ENCODE measurements at places on chromosomes 2 and 18.

- no peak for DNase-seq
Measured at GRCh38 chr2:42233976-42234441, 64.9 kb downstream of the EML4 start.

DNA sequence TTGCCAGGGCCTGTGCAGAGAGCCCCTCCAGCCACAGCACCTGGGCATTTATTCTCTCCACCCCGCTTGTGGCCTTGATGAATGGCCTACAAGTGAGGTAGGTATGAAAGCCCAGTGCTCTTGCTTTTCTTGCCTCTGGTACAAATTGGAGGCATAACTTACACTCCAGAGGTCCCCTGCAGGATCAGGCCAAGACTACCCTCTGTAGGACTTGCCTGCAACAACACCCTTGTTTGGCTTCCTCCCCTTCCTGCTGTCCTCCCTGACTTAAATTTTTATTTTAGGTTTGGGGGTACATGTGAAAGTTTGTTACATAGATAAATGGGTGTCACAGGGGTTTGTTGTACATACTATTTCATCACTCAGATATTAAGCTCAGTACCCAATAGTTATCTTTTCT is 95.7 kb downstream of the CDC42EP3 start:
- no peak for DNase-seq

DNA sequence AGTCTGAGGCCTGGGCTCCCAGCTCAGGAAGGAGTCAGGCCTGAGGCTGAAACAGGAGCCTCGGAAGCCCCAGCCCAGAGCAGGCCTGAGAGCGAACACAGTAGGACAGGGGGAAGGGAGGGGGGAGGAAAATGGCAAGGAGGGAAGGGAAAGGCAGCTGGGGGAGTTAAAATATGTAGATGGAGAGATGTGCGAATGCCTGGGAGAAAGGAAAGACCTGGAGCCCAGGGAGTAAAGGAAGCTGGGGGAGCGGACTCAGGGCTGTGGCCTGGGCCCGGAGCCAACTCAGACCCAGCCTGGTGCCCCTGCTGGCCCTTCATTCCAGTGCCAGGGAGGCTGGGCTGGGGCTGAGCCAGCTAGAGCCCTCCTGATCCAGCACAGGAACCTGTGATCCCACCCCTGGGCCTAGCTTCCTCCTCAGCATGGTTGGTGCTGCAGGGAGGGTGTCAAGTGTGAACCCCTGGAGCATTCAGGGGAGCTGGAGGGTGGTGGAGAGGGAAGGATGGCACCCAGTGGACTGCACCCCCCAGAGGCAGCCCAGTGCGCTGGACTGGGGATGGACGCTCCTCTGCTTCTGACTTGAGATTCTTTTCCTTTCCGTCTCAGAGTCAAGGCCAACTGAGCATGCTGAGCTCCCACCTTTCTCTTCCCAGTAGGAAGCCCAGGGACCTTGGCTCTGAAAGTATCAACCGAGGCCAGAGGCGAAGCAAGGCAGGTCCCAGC is 46.3 kb downstream of the EMX1 start:
- DNase-seq, result no peak

GRCh38 chr18:50331691-50332090 is 43.2 kb upstream of the SKA1 start:
- no peak for DNase-seq

DNA sequence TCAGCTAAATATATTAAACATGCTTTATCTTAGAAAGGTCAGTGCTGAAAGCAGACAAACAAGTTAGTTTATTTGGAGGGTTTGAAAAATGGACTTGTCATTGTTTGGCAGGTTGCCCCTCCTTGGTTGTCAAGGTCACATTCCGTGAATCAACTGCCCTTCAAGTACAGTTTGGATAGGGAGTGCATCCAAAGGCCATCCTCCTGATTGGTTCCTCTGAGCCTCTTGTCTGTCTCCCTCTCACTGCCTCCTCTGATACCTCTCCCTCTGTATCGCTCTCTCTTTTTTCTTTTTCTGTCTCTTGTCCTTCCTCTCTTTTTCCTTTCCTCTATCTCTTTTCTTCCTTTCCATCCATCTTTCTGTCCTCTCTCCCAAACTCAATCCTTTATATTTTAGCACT is 5.4 kb downstream of the ITGAV start:
- DNase-seq, result no peak

DNA sequence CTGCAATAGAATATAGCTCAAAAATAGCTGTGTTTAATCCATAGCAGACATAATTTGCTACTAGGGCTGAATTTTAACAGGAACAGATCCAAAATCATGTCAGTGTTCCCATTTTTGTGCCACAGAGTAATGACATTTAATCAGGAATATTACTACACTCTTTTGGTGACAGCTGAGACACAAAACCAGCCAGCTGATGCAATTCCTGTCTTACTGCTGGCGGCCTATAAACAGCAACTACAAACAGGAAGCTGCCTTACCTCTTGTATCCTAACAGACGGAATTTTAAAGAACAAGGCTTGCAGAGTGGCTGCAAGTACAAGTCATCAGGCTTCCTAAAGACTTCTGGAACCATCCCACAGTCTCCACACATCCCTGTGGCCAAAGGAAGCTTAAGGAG is 218.1 kb downstream of the ZNF521 start:
- DNase-seq, result no peak

- DNase-seq, result no peak
Measured at GRCh38 chr2:66872081-66872985, 437.4 kb downstream of the MEIS1 start.

DNA sequence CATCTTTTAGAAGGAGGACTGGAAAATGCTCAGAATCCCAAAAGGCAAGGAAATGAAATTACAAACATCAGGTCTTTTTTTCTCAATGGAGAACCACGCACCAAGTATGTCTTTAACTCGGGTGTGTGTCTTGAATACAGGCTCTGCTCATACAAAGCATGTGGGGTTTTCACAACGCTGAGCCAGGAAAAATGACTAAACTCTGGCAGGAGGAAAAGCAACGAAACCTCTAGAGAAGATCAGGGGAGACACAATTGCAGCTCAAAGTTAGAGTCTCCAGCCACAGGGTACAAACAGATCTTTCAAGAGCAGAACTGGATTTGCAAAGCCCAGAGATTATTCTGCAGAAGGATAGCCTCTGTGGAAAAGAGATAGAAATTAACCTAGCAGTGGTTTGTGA is 42.8 kb upstream of the TPO start:
- no peak for DNase-seq

GRCh38 chr2:160408173-160408958 is 85.2 kb downstream of the RBMS1 start:
- no peak for DNase-seq

- DNase-seq, result no peak
Measured at GRCh38 chr2:9143264-9143815, 63.3 kb upstream of the ASAP2 start.

GRCh38 chr2:178449700-178450523 is 1.1 kb downstream of the PRKRA start:
- no peak for DNase-seq

DNA sequence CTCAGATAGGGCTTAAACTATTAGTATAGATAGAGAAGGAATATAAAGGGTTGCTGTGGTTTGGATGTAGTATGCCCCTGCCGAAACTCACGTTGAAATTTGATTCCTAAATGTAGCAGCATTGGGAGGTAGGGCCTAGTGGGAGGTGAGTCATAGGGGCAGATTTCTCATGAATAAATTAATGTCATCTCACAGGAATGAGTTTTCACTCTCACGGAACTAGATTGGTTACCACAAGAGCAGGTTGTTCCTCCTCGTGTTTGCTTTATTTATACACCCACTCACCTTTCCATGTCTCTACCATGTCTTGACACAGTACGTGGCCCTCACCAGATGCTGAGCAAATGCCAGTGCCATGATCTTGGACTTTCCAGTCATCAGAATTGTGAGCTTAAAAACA is 218.2 kb downstream of the RBM43 start:
- peak; percentile 20 for DNase-seq

GRCh38 chr18:42275949-42276730 is 321.1 kb downstream of the PIK3C3 start:
- DNase-seq, result no peak

- no peak for DNase-seq
Measured at GRCh38 chr2:240132651-240132980, 3.5 kb downstream of the COPS9 start.

DNA sequence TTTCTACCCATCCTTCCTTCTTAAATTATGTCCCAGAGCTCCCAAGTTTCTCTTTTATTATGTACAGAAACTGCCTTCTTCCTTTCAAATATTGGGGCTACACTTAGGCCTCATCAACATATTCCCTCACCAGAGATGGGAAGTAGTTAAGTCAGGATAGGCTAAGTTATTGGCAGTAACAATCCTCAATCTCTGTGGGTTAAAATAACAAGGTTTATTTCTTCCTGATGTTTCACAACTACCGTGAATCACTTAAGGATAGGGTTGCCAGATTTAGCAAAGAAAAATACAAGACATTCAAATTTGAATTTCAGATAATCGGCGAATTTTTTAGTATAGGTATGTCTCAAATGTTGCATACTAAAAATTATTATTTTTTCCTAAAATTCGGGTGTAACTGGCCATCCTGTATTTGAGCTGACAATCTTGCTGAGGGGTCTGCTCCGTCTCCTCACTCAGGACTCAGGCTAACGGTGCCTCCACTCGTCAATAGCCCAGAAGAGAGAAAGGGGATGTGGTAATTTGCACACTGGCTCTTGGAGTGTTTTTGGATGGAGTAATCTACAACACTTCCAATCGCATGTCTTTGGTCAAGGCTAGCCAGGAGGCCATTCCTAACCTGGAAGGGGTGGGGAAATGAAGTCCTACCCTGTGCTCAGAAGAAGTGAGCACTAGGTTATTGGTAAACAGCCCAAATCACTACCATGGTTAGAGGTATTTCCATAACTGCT is 91.7 kb downstream of the ACTR3 start:
- DNase-seq, result no peak

- DNase-seq, result no peak
Measured at GRCh38 chr18:75057169-75057960, 151.6 kb downstream of the PTGR3 start.

GRCh38 chr2:15619076-15619475 is 27.4 kb downstream of the DDX1 start:
- DNase-seq, result no peak

DNA sequence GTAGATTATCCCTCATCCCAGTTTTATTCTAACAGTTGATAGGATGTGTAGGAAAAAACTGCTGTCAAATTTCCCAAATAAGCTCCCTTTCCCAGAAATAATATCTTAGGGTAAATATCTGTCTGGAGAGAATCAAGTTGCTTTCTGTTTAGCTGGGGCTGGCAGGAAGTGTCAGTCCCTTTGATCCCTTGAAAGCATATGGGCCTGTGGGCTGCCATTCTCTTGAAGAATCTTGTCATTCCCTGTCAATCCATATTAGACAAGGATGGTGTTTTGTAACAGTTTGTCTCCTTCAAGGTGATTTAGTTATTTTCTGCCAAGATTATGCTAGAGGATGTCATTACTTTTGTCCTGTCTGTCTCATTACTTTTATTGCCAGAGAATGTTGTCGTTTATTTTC is 37.1 kb upstream of the UBE2E3 start:
- no peak for DNase-seq

- DNase-seq, result peak; percentile 61
Measured at GRCh38 chr18:26103579-26103978, 13.2 kb upstream of the SS18 start.

DNA sequence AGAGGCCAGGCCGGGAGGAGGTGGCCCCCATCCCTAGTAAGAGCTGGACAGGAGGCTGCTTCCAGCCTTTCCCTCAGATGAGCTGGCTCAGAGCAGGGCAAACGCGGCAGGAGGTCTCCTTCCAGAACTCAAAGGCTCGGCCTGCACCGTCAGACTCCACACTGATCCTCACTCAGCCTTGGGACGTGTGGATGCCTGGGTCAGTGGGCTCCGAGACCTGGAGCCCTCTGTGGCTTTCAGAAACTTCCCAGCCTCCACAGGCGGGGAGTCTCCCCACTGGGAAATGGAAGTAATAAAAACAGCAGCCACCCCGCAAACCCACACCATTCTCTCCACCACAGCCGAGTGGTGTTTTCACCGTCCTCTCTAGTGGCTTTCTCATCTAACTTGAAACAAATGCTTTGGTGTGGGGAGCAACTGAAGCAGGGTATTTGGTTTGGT is 54.3 kb downstream of the INPP5D start:
- DNase-seq, result no peak

DNA sequence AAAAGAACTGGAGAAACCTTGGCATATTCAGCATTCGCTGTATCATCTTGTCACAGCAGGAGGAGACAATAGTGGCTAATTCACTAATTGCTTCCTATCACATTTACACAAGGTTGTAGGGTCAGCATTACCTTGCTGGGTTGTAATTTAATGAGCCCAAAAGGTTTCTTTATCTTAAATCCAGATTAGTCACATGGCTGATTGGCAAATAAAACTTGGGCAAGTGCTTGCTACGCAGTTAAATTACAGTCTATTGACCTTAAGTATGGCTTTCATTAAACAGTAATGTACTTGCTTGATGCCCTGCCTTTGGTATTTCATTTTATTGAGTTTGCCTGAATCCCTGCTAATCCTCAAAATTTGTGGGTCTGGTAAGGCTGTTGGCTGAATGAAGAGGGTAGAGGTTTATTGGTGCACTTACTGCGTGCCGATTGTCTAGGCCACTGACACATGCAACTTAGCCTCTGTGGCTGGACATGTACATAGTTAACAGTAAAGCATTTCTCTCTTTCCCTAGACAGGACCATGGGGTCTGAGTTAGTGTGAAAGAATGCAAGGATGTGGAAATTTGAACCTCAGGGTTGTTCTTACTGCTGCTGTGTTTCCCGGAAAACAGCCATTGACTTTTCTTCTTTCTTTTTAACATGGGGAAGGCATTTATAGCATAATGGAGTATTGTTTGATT is 34.3 kb downstream of the FMNL2 start:
- no peak for DNase-seq

DNA sequence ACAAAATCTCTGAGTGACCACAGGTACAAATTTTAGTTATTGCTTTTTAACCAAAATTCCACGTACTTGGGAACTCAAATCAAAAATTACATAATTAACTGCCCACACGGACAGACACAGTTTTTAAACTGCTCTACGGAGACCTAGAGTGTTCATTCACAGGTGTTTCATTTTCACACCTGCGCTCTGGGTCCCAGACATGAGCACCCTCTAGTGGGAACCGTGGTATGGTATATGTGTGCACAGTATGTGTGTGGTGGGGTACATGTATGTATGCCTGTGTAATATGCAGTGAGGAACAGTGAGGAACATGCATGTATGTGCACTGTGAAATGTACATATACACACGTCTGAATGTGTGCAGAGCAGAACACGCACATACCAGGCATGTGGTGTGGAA is 65.0 kb downstream of the PPP4R1 start:
- DNase-seq, result no peak

- DNase-seq, result no peak
Measured at GRCh38 chr2:11990576-11990975, 244.1 kb downstream of the LPIN1 start.
